H4 (cell line): ENCODE measurements at places on chromosomes 4 and X. TPM values are rescaled to one million over a fixed set of nuclear protein-coding genes. Genes with fewer than 3 reads are reported as not detected.

The DAPP1 gene
- total RNA-seq: not detected in 2 replicates

The EMCN gene
- total RNA-seq: not detected in 2 replicates

The CPZ gene
- total RNA-seq: 1.2 and 1.6 TPM in 2 replicates

The PPP4R3C gene
- 0.04 and 0.06 TPM in 2 replicates for total RNA-seq

GRCh38 chr4:186728631-186729271 lies 5.1 kb upstream of the FAT1 start:
- DNase-seq: no peak

DNA sequence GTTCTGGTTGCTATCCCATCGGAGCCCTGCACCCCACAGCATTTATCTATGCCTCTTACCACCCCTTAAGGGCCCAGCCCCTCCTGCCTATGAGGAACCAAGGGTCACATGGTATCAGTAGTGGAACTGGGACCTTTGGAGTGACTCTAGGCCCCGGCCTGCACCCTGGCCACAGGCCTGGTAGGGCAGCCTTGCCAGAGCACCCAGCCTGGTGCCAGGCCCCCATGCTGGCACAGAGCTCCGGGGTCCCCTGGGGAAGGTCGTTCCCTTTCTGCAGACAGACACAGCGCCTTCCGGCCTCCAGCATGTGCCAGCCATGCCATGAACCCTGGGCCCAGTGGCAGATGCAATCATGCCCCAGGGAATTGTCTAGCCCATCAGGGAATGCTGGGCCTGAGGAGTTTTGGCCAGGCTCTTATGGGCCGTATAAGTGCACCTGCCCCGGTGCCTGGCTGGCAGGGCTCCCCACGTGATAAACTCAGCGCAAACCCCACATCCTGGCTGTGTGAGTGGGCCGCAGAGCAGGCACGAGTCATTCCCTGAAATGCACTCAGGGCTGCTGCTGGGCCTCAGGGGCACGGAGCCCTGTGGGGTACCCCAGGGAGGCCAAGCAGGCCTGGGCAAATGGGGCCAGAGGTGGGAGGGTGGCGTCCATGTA lies 19.8 kb upstream of the ADD1 start:
- no peak for DNase-seq

- no peak for DNase-seq
Observed at GRCh38 chr4:172845281-172845680, 323.3 kb upstream of the GALNT7 start.

GRCh38 chr4:98601708-98602107 lies 56.7 kb downstream of the TSPAN5 start:
- no peak for DNase-seq

DNA sequence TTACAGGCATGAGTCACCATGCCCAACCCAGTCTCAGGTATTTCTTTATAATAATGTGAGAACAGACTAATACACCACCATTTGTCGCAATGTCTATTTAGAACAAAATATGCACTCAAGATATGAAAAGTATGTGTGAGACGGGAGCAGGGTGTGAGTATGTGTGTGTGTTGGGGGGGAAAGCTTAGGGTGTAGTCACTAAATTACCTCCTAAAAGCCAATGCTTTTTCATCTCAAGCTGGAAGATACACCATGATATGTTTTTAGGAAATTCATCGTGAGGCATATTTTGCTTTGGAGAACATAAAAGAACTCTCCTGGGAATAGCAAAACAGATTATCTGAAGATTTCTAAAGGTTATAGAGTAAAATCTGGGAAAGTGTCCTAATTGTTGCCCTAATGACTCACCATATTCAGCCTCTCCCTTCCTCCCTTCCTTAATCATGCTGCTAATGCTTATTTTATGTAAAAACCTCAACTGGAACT lies 262.7 kb downstream of the PDHA2 start:
- no peak for DNase-seq

GRCh38 chrX:21616386-21616785 lies 41.7 kb downstream of the KLHL34 start:
- DNase-seq: no peak

- DNase-seq: no peak
Observed at GRCh38 chr4:95004912-95005311, 247.2 kb downstream of the BMPR1B start.

GRCh38 chrX:15529165-15529564 lies 28.6 kb downstream of the BMX start:
- DNase-seq: no peak

GRCh38 chrX:140064993-140065392 lies 99.7 kb upstream of the CXorf66 start:
- DNase-seq: no peak

- no peak for DNase-seq
Observed at GRCh38 chrX:44507292-44507691, 35.4 kb downstream of the FUNDC1 start.

DNA sequence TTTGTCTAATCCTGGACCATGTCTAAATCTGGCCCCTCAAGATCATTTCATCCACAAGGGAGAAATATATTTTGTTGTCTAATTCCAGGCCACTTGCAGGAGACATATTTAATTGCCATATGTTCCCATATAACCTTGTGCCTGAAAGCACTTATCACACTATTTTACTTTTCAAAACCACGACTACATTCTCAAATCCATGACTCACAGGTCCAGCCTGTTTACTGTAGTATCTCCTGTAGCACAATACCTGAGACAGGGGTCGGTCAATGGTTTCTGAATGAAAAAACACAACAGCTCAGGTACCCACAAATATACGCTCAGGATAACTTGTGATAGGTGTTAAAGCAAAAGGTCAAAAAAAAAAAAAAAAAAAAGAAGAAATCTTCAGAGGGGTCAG lies 60.9 kb downstream of the SEC24D start:
- DNase-seq: peak; percentile 37

- no peak for DNase-seq
Observed at GRCh38 chr4:96455045-96455720, 615.3 kb downstream of the PDHA2 start.
